ENCODE measurements at places on chromosomes 3 and 15. TPM values are rescaled to one million over a fixed set of nuclear protein-coding genes. Genes with fewer than 3 reads are reported as not detected.

ADAMTS7 gene
- total RNA-seq: 27.4 TPM

CHRNA7 gene
- 4.8 TPM for total RNA-seq

DNA sequence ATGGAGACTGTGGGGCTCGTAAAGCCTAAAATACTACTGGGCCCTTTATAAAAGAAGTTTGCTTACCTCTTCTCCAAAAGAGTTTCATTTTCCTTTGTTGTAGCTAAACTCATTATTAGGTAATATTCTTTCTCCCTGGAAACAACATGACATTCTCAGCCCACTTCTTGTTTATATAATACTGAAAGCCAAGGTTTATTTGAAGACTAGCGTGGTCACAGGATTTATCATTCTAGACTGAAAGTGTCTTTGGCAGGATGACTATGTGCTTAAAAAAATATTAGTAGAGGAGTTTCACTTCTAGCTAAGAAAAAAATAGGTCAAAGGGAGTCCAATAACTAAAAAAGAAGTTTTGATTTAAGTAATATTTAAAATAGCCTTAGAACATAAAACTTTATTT lies 1085.2 kb upstream of the CADM2 start:
- DNase-seq: no peak

CFAP100 gene
- total RNA-seq: not detected

DNA sequence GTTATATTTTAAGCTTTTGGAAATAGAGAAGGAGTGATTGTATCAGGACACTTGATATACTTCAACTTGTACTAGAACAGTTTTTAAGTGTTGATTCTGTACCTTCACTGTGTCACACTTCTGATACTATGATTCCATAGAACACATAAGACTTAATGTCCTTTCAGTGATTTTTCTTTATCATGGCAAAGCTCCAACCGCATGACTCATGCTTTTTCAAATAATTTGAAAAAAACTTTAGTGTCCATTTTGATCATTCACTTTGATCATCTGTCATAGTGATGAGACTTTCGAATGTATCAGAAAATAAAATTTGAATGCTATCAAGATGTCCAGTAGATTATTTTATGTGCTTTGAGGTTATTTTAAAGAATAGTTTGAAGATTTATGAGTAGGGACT lies 32.0 kb downstream of the AP4E1 start:
- DNase-seq: no peak

DNA sequence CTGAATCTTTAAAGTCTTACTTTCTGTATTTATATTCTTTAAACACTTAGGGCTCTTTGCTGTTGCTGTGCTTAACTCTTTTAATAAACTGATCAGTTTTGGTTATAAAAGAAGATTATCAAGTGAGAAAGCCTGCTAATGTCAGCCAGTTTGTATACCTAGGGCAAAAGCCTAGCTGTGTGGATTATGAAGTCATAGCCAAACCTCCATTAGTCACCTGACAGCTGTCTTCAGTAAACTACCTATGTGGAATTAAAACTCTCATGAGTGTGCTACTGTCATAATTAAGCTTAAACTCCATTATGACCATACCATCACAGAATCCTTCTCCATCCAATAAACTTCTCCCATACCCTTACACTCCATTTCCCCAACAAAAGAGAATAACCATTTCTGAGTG lies 762.7 kb downstream of the NTRK3 start:
- no peak for DNase-seq

CFAP92 gene
- total RNA-seq: 1.7 TPM

- peak; percentile 37 for DNase-seq
Observed at GRCh38 chr15:85840079-85840801, 45.5 kb upstream of the KLHL25 start.

GRCh38 chr3:35664460-35664919 lies 25.2 kb downstream of the ARPP21 start:
- DNase-seq: peak; percentile 85

CNTN3 gene
- total RNA-seq: 2.0 TPM

- DNase-seq: no peak
Observed at GRCh38 chr3:114226313-114226712, 11.1 kb downstream of the ZNF80 start.

ARPP19 gene
- total RNA-seq: 155 TPM

DNA sequence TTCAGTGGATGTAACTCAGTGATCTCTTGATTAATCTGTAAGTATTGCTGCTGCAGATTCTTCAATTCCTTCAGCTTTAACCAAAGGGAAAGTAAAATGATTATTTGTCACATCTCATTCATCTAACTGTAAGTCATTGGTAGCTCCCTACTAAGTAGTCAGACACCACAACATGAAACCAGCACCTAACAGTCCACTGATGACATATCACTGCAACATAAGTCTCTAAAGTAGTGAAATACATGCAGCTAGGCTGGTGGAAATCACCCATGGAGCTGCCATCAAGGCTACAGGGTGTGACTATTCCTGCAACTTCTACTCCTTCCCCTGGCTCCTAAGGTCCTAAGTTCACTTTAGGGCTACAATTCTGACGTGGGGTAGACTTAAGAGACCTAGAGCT lies 21.1 kb upstream of the HCLS1 start:
- no peak for DNase-seq

- no peak for DNase-seq
Observed at GRCh38 chr3:144287001-144287400, 315.4 kb downstream of the DIPK2A start.

GRCh38 chr3:40304352-40304751 lies 5.2 kb upstream of the EIF1B start:
- DNase-seq: no peak

CEMIP gene
- total RNA-seq: 0.07 TPM

AGTR1 gene
- total RNA-seq: not detected

- no peak for DNase-seq
Observed at GRCh38 chr3:69324362-69325025, 61.4 kb downstream of the FRMD4B start.

DNA sequence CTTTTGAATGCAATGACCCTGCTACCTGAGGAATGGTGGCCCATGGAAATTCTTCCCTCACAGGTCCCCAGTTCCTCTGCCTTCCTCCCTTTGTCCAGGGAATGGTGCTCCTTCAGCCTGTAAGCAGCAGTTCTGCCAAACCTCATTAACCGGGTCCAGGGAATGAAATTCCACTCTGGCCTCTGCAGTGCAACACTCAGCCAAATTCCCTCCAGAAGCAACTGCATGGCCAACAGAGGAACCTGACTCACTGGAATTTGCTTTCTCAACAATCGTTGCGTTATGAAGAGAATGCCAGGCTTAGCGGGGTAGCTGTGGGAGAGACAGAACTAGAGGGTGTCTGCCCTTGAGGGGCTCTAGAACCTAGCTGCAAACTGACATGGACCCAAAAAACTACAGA lies 449.4 kb upstream of the PROK2 start:
- no peak for DNase-seq

SCN5A gene
- 6.4 TPM for total RNA-seq

ZNF660 gene
- 2.3 TPM for total RNA-seq

GOLGA6B gene
- total RNA-seq: not detected

GRAMD1C gene
- total RNA-seq: 2.0 TPM

DNA sequence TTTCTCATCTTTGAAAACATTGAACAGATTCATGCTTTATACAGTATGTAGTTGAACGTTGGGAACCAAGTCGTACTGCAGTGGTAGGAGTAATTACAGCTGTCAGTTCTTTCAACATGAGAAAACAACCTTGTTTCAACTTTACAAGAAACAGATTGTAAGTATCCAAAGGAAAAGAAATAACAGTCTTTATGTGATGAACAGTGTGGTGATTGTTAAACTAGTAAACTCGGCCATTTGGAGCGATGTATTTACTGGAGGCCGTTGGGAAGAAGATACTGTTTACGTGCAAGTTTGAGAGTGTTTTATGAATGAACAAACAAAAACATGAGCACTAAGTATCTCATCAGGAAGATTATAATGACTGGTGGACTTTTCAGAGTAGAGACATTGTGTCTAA lies 48.4 kb downstream of the EPHA3 start:
- no peak for DNase-seq

GRCh38 chr15:69450968-69451695 lies 1.5 kb upstream of the RPLP1 start:
- no peak for DNase-seq

DNA sequence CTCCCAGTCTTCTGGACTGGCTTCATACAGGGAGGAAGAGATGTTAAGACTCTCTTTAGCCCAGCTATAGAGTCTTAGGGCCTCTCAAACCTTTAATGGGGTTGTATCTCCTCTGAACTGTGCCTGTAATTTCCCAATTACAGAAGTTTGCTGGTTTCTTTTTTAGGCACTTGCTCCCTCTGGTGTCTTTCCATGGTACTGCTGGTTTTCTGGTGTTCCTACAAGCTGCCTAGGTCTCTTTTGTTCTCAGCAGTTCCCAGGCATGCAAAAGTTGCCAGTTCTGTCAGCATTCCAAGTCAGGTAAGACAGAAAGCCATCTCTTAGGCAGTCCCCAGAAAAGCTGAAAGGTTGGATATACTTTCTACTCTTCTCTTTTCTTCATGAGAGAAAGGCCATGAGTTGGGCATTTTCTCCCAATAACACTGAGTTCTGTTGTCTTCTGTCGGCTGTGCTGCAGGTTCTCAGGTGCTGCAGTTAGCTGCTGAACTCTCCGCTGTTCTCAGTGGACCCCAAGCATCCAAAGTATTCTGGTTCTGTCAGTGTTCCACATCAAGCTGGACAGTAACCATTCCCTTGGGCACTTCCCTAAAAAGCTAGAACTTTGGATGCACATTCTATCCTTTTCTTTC lies 54.4 kb upstream of the EHHADH start:
- no peak for DNase-seq

EPHA3 gene
- 0.04 TPM for total RNA-seq

All from kidney epithelial cell (primary cell).